ENCODE measurements at places on chromosomes 7 and 10. TPM values are rescaled to one million over a fixed set of nuclear protein-coding genes. Genes with fewer than 3 reads are reported as not detected.
A peak's percentile ranks its signal among the peaks of the same experiment; 100 is the strongest.

The SNCG gene
- total RNA-seq: 3.2 TPM

DNA sequence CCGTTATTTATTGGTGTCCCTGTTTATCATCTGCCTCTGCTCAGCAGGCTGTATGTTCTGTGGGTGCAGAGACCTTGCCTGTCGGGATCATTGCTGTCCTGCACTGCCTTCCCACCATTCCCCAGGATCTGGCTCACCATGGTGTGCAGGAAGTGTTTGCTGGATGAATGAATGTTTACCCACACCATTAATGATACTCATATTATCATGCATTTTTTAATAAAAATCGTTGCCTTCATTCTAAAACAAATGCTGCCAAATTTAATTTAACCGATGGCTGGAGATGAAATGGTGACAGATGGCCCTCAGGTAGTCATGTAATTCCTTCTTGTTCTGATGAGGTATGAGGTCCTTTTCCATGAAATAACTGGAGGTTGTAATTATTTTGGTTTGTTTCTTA is 22.5 kb downstream of the PLPP4 start:
- no peak for DNase-seq

DNA sequence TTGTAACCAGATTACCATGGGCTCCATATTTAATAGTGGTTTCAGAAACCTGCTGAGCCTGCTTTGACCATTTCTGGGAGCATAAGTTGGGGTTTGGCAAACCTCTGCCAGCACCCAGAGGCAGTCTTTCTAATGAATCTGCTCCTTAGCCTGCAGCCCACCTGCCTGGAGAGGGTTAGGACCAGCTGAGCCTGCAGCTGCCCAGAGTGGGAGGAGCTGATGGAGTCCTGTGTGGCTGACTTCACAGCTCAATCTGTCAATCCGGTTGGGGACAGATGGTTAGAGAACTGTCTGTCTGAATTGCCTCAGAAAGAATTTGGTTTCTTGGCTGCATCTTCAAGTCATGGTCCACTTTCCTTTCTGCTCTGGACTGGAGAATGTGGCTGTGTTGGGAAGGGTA is 444.6 kb downstream of the NRG3 start:
- no peak for DNase-seq

GRCh38 chr10:26804418-26805393 is 56.1 kb downstream of the ABI1 start:
- no peak for DNase-seq

DNA sequence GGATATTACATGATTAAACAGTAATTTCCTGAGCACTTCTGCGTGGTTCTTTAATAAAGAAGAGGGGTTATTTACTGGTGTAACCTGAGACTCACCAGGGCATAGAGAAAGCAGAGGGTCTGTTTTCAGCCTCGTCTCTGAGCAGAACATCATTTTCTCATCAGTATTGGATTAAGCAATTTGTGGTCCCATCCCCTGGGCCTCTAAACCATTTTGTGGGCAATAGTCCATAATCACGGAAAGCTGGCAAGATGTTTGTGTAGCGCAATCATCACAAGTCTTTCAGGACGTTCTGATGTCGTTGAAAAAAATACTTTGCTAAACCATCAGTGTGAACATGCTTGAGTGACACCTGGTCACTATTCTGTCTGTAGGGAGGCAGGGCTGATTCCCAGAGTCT is 37.1 kb upstream of the SEC61G start:
- DNase-seq: no peak

DNA sequence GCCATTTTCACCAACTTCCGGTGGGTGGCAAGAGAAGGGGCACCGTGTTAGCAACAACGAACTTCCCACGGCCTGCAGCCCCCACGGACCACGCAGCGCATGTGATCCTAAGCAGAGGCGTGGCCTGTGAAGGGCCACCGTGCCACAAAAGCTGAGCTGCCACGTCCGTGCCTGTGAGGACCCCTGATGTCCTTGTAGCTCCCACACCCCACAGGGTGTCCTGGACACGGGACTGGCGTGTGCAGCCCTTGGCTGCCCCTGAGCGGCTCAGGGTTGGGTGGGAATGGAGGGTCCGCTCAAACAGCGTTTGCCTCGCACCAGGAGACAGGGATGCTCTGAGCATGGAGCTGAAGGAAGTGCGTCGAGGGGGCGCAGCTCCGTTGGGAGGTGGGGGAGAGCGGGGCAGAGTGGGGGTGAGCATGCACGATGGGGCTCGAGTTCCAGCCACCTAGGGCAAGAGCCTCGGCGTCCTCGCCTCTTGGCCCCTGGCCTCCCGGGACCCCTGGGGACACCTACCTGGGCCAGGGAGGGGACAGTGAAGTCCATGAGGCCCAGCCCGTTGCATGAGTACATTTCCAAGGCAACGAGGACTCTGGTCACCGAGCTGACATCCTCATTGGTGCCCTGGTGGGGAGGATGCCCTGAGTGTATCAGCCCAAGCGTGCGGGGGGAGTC is 33.6 kb downstream of the CFAP46 start:
- DNase-seq: no peak

- no peak for DNase-seq
Observed at GRCh38 chr10:73537288-73537687, 41.5 kb upstream of the PPP3CB start.

DNA sequence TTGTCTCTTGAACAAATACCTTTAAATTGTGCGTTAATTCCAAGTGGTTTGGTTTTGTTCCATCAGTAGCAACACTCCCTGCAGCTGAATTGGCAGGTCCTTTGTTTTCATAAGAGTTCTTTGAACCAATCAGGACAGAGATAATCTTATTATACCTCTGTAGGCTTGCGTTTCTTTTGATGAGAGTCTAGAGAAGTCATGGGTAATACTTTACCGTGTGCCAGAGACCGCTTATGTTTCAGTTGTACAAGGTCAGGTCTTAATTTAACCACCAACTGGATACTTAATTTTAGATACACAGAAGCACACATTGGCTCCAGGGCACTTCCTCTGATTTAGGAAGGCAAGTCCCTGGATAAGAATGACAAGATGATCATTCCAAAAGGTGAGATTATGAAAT is at the start of gene ASB15:
TSS of gene ASB15 (plus strand) at position 292 of the 400 bp plus-strand sequence. CDS start 12,682 bp downstream, outside the sequence.
- no peak for DNase-seq

DNA sequence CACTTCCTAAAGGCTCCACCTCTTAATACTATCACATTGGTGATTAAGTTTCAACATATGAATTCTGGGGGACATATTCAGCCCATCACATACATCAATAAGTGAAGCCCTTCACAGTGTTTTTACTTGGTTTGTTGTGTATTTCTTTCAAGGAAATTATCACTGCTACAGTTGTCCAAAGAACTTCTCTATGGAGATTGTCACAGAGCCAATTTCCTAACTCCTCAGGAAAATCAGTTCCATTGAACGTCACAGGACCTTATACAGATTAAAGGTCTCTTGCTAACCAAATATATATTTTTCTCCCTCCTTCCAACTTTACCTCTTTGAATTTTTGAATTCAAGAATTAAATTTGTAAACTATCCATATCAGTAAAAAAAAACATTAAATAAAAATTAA is 114.3 kb downstream of the LRRN3 start:
- no peak for DNase-seq

DNA sequence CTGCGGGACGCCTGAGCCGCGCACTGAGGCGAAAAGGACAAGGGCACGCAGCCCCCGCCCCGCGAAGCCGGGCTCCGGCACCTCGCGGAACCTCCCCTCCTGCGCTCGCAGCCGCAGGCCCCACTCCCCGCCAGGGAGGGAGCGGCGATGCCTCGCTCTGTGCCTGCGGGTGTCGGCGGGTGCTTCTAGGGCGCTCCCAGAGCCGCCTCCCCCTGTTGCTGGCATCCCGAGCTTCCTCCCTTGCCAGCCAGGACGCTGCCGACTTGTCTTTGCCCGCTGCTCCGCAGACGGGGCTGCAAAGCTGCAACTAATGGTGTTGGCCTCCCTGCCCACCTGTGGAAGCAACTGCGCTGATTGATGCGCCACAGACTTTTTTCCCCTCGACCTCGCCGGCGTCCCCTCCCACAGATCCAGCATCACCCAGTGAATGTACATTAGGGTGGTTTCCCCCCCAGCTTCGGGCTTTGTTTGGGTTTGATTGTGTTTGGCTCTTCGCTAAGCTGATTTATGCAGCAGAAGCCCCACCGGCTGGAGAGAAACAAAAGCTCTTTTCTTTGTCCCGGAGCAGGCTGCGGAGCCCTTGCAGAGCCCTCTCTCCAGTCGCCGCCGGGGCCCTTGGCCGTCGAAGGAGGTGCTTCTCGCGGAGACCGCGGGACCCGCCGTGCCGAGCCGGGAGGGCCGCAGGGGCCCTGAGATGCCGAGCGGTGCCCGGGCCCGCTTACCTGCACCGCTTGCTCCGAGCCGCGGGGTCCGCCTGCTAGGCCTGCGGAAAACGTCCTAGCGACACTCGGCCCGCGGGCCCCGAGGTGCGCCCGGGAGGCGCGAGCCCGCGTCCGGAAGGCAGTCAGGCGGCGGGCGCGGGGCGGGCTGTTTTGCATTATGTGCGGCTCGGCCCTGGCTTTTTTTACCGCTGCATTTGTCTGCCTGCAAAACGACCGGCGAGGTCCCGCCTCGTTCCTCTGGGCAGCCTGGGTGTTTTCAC is 519 bp downstream of the ITGB8 start:
- DNase-seq: peak; percentile 69

- DNase-seq: peak; percentile 62
Observed at GRCh38 chr7:101094791-101095375, 9.6 kb downstream of the TRIM56 start.

DNA sequence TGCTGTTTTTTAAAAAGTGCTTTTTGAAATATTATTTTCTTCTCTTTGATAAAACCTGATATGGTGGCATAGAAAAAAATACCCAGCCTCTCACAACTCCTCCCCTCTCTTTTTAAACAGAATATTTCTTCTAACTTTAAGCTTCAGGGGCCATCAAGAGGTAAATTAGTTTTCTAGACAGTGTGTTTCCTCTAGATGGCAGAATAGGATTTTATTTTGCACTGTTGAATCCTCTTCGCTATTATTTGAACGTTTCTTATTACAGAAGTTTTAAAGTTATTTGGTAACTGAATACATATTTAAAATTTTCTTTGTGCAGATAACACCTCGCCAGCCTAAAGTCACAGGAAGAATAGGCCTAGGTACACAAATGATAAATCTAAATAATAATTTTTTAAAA is 30.3 kb downstream of the ARL5B start:
- DNase-seq: peak; percentile 21

DNA sequence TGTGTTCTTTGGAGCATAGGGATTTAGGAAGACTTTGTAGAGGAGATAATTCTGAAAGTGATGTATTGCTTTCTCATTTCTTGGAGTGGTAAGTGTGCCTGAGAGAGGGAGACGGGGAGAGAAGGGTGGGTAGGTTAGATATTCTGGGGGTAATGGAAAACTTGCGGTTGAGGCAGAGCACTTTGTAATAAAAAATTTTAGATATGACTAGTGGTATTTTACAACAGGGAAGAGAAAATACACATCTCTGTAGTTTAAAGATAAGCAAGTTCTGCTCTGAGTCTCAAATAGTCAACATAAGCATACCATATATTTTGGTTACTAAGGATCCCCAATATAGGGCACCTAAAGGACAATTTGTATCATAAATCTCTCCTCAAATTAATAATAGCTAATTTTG is 6.6 kb downstream of the VPS50 start:
- no peak for DNase-seq

GRCh38 chr10:86690657-86691084 is 22.4 kb downstream of the LDB3 start:
- DNase-seq: peak; percentile 14

GRCh38 chr10:30528429-30528786 is 94.4 kb downstream of the MAP3K8 start:
- no peak for DNase-seq

DNA sequence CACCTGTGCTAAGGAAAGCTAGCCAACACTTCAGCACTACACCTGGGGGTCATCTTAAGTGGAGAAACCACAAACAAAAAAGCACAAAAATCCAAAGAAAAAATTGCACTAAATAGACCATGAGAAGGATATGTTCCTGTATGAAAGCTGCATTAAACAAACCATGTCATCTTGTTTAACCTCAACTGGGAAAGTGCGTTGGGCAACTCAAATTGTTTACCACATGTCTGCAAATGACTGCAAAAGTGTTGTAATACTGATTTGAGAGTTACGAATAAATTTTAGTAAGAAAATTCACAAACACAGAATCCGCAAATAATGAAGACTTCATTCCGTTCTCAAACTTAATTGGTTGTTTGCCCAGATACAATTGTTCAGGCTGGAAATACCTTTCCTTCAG is 111.9 kb upstream of the EGFR start:
- DNase-seq: no peak

Measured in M059J (cell line).